CD4-positive, alpha-beta T cell (primary cell): ENCODE measurements at places on chromosomes 2 and 18.

GRCh38 chr2:173171924-173172643, 96.4 kb downstream of the MAP3K20 start:
- no peak for DNase-seq

DNA sequence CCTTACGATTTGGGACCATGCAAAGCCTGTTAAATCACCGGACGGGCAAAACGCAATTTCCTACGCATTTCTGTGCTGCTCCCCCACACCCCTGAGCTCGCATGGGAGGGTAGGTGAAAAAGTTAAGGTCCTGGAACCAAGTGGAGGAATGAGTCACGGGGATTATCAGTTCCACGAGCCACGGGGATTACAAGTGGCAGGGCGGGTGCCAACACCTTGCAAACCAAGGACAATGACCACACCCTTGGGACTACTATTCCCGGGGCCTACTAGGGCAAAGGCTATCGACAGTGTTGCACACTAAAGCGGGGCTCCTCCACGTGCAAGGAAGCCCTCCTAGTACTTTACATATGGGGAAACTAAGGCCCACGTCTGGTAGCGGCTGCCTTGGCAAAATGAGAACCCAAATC, 447 bp downstream of the RETSAT start:
- no peak for DNase-seq

GRCh38 chr2:204201507-204201906, 264.9 kb downstream of the ICOS start:
- DNase-seq, result no peak

DNA sequence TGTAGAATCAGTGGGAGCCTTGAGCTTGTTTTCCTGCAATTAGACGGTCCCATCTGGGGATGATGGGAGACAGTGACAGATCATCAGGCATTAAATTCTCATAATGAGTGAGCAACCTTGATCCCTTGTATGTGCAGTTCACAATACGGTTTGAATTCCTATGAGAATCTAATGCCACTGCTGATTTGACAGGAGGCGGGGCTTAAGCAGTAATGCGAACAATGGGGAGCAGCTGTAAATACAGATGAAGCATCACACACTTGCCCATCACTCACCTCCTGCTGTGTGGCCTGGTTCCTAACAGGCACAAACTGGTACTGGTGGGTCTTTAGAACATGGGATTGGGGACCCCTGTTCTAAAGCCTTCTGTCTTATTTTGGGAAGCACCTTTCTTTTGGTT, 17.9 kb upstream of the NYAP2 start:
- DNase-seq, result no peak

DNA sequence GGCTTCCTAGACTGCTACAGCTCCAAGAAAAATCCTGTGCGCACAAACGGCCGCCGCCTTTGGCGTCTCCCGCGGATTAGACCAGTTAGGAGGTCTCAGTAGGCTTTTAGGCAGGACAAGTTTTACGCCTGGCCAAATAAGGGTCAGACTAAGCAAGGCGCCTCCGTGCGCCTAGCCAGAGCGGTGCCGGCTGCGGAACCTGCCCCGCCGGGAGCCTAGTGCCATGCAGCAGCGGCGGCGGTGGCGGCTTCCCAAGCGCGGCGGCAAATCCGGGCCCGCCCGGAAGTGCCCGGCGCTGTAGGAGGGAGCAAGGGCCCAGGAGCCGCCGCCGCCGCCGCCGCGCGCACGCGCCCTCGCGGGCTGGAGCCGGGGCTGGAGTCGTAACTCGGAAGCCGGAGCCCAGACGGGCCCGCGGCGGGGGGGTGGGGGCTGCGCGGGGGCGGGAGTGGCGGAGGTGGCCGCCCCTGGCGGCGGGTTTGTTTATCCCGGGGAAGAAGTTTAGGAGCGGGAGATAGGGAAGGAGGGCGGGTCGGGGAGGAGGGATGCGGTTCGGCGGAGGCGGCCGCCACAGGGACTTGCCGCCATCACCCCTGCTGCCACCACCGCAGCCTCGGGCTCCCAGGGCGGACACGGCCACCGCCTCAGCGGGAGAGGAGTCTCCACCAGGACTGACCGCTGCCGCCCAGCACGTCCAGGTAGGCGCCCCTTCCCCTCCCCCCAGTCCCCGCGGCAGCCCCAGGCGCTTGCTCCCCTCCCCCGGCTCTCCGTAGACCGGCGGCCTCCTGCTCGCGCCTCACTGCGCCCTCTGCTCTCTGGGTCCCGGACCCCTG, at the start of gene SPOPL:
TSS of gene SPOPL (plus strand) at position 346 of the 830 bp plus-strand sequence. CDS start 48,447 bp downstream, outside the sequence.
- peak; percentile 65 for DNase-seq

DNA sequence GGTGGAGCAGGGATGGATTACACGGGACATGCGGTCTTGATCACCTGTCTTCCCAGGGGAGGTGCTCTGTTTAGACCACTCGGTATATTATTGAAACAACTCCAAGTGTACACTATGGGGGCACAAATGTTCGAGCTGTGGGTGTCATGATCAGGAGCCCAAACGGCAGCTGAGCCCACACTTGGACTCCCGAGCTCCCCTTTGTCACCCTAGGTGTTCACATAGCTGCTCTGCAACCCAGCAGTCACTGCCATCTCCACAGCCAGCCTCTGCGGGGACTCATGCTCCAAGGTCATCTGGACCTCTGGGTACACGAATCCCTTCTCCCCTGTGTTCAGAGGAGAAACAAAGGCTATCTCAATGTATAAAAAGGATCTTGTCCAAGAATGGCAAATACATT, 46.0 kb downstream of the CAPN13 start:
- no peak for DNase-seq

- DNase-seq, result peak; percentile 21
Observed at GRCh38 chr2:172082105-172082943, 3.0 kb upstream of the DLX1 start.

- no peak for DNase-seq
Observed at GRCh38 chr2:144472046-144472412, 47.9 kb downstream of the ZEB2 start.

DNA sequence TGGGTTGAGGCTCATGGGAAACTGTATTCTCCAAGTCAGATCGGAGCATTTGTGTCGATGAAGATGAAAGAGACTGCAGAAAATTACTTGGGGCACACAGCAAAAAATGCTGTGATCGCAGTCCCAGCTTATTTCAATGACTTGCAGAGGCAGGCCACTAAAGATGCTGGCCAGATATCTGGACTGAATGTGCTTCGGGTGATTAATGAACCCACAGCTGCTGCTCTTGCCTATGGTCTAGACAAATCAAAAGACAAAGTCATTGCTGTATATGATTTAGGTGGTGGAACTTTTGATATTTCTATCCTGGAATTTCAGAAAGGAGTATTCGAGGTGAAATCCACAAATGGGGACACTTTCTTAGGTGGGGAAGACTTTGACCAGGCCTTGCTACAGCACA, 336.6 kb downstream of the PAX3 start:
- DNase-seq, result no peak

GRCh38 chr2:190519975-190520767, 14.4 kb downstream of the NEMP2 start:
- no peak for DNase-seq

- DNase-seq, result no peak
Observed at GRCh38 chr2:71505770-71506140, 52.4 kb downstream of the DYSF start.

- no peak for DNase-seq
Observed at GRCh38 chr2:177326005-177326404, 61.5 kb upstream of the NFE2L2 start.

DNA sequence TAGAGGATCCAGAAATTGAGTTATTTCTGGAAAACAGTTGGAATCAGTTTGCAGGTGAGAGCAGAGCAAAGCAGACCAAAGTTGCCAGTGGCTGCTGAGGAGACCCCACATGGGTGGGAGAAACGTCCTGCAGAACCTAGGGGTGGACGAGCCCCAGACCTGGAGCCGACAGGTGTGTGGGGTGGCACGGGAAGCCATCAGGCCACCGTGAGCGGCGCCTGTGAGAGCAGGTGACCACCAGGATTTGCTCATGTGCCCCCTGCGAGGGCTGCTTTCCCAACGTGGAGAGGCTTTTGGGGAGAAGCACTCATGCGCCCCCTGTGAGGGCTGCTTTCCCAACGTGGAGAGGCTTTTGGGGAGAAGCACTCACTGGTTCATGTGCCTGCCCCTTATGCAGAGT, 116.8 kb upstream of the NFATC1 start:
- DNase-seq, result no peak

DNA sequence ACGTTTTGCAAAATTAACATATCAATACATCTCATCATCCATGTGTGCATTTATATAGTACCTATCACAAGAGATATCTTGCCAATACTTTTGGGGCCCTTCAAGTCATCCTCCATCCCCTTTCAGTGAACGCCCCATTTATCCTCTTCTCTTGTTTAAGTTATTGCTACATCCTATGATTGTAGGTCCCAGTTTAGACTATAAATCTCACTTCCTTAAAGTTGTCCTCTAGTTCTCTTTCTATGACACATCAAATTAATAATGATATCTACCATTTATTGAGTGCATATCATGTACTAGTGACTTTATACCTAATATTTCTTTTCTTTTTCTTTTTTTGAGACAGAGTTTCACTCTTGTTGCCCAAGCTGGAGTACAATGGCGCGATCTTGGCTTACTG, 28.8 kb upstream of the FBXO11 start:
- DNase-seq, result no peak

GRCh38 chr2:143787674-143788073, 658.5 kb downstream of the ARHGAP15 start:
- DNase-seq, result no peak

DNA sequence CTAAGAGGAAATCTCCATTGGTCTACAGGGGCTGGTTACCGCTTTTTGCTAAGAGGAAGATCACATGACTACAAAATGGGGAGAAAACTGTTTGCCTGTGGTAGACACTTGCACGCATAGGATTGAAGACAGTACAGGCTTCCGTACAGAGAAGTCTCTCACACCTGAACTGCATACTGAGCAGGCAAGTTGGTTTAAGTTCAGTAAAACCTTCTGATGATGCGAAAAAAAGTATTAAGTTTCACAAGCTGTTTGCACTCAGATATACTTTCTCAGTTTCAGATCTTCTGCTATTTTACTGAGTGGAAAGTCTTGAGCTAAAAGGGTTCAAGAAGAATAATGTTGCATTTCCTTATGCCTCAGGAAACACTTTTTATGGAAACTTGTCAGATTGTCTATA, 292.2 kb upstream of the MC4R start:
- DNase-seq, result no peak

- no peak for DNase-seq
Observed at GRCh38 chr2:96747061-96747617, 7.3 kb upstream of the LMAN2L start.

DNA sequence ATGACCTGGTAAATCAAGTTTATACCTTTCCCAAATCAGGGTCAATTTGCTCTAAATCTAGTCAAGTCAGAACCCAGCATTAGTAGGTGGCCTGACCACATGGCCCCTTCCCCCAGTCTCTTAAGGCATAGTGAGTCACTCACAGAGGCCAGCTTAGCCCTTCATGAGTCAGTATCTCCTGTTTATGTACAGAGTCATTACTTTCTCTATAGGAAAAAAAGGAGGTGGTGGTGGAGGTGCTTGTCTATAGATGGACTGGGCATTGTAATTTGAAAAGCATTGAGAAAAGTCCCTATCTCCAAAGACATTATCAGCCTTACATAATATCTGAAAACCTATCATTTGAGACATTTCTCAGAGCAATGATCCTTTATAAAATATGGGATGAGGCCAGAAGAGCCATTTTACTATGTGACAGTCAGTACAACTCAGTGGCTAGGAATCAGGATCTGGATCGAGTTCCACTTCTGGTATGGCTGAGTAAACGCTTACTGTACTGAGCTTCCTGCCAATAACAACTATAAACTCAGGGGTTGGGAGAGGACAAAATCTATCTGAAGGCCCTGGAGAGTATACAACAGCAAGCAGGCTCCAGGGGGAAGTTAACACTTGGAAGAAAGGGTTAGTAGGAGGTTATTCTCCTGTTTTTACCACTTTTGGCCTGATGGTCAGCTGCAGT, 22.5 kb upstream of the SIGLEC15 start:
- DNase-seq, result no peak

DNA sequence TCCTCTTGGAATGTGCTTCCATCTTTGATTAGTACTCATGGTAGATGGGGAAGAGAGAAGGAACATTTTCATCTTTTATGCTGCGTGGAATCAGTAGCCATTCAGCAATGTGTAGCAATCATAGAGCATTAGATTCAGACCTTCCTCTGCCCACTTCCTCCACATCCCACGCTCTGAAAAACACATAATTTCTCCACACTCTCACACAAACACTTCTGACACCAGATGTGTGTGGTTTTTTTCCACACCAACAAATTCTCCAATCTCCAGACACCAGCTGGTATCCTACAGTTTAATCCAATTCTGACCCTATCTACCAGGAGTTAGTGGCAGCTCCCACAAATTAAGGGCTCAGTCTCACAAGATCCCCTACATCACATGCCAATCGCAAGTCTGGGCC, 103.3 kb downstream of the AOX1 start:
- no peak for DNase-seq

DNA sequence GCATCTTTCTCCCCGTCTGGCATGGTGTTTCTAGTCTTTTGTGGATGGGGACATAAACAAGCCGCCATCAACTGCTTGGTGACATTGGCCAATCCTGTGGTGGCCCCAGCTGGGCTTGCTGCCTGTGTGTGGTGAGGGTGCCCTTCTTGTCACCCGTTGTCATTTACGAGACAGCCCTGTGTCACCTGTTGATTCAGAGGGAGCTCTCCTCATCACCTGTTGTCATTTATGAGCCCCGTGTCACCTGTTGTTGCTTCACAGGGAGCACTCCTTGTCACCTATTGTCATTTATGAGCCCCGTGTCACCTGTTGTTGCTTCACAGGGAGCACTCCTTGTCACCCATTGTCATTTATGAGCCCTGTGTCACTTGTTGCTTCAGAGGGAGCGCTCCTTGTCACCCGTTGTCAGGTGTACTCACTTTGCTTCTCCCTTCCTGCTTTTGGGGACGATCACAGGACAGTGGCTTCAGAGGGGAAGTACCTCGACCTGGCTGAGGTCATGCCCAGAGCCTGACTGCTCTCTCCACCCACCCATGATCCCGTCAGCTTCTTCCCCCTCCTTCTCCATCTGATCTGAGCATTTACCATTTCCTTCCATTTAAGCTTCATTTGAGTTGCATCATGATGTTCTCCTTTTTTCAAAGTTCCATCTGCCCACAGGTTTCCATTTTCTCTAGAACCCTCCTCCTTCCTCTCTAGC, 29.1 kb downstream of the HPCAL1 start:
- peak; percentile 77 for DNase-seq

DNA sequence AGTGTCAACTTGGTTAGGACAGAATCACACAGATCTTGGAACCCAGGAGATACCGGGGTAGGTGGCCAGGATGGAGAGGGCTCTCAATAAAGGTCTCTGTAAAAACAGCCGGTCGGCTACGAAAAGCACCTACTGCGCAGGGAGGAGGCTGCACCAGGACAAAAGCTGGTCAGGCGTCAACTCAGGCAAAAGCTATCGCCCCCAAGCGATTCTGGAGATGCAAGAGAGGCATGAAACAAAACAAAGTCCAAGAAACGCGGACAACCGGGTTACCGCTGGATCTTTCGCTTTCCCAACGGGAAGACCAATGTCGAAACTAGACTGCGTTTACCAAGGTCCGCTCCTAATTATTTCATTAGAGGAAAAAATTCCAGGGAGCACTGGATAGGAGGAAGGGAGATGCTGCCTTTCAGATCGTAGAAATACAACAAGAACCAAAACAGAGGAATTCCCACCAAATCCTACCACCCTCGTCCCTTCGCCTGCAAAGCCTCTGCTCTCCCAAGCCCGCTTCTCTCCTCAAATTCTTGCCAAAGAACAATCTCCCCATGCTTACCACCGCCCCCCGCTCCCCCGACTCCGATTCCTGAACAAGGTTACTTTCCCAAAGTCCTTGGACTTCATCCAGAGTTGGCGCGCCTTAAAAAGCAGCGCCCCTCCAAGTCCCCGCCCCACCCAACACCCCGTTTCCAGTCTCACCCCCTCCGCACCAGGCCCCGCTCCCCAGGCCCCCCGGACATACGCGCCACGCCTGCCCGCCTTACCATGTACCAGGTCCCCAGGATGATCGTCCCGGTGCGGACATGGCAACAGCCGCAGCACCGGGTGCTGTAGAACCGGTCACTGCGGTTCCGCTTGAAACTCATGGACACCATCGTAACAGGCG, 539 bp downstream of the LAPTM4A start:
- peak; percentile 15 for DNase-seq
